Suppressor macrophage (primary cell): ENCODE measurements at places on chromosomes 16 and 17.

DNA sequence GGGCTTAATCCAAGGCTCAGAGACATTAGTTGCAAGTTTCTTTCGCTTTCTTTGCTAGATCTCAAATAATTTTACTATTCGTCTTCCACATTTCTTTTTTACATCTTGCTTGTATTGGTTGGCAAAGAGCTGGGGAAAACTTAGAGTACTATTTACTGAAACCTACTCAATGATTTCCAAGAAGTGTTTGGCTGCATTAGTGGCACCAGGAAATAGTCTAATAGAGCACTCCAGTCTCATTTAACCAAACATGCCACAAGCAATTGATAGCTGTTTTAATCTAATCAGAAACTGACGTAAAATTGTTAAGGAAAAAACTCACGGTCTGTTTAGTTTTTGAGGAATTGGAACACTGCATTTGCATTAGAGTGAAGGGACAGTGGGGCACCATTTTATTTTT lies 29.0 kb downstream of the NUP93 start:
- no peak for DNase-seq

DNA sequence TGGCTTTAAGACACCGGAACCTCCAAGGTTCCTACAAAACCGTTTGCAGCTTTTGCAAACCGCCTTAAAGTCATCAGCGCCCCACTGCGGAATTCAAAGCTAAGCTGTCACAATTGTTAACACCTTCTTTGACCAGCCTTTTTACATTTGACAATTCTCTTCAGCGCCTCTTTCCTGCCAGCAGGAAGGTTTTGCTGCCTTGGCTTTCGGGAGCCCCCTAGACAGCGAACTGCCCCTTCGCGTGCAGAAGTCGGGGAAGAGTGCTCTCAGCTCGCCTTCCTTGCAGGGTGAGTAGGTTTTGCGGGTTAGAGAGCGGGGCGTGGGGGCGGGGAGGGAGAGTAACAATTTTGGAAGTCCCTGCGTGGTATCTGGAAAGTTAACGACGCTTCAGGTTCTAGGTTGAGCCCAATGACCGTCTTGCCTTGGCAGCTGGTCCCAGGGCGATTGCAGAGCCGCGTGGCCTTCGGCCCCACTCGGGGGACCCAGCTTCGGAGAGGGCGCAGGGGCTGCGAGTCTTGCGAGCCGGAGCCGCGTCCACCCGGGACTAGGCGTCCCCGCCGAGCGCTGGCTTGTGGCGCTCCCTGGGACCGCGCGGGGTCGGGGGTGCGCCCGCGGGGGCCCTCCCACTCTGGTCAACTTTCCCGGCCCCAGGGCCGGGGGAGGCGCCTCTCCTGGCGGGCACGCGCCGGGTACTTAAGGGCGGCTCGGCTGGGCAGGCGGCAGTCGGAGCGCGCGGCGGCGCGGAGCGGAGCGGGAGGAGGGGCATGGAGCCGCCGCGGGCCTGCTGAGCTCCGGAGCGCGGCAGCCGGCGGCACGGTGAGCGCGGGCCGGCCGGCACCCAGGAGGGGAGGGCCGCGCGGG lies at the start of gene HAS3:
HAS3 (plus strand) TSS at position 153 of the 861 bp plus-strand sequence. CDS start 3,743 bp downstream, outside the sequence.
- peak; percentile 39 for DNase-seq

DNA sequence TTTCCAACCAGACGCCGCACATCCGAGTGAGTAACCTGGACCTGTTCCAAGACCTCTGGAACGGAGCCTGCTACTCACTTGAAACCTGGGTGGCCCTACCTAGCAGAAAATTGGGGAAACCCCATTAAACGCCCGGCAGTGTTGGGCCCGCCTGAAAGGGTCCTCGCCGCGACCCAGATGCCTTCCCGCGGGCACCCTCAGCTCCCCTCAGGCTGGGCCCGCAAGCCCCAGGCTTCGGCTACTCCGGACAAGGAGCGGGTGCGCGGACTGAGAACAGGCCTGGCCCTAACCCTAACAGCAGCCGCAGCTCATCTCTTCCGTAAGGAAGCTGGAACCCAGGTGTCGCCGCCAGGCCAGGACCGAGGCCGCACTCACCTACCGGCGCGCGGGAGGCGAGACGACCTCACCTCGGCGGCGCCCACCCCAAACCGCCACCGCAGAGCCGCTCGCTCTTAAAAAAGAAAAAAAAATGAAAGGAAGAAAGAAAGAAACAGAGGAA lies 344 bp downstream of the PSME3IP1 start:
- DNase-seq = peak; percentile 8

- no peak for DNase-seq
These were observed 773 bp downstream of the SYNGR3 start for GRCh38 chr16:1990351-1991134.
